ENCODE measurements at places on chromosomes 2 and 18.

DNA sequence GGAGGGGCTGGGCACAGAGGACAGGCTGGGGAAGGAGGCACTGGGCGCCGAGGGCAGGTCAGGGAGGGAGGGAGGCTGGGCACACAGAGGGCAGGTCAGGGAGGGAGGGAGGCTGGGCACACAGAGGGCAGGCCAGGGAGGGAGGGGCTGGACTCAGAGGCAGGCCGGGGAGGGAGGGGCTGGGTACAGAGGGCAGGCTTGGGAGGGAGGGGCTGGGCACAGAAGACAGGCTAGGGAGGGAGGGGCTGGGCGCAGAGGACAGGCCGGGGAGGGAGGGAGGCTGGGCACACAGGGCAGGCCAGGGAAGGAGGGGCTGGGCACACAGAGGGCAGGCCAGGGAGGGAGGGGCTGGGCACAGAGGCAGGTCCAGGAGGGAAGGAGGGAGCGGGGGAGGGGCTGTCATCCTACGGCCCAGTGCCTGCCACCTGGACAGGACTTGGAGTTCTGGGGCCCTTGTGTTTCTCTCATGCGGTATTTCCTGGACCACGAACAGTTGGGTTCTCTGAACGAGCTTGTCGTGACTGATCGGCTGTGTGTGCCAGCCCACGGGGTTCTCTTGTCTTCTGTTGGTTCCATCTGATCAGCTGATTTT, 46.7 kb upstream of the KCNG2 start:
- no peak for DNase-seq

GRCh38 chr2:239790313-239790712, 234.8 kb downstream of the NDUFA10 start:
- no peak for DNase-seq

DNA sequence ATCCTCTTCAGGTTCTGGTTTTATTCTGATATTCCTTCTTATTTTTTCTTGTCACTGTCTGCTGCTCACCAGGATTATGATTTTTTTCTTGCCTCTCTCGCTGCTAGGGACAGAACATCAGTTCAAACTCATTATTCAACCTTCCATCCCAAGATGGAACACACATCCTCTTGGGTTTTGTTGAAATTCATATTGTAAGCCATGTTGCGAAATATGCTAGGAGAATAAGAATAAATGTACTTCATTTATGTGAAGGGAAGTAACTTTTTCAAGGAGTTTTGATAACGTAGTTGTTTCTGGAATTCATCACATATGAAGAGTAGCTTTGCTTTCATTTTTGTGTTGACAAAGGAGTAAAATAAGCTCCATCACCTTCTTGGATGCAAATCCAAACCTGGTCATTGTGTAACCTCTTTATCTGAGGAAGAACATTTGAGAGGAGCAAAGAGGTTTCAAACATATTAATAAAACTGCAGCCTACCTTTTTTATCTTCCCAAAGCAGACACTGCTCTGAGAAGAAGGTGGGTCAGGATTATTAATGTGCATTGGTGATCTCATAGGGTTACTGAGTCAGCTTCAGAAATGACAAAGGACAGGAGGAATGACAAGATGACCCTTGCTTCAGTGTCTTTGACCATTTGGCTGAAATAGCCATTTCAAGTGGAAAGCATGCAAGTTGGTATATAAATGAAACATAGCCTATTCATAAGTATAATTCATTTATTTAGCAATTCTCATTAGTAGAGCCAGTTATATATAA, 280.0 kb downstream of the GULP1 start:
- DNase-seq, result no peak

- DNase-seq, result no peak
These were observed 506.7 kb downstream of the NUP35 start for GRCh38 chr2:183630964-183631363.

DNA sequence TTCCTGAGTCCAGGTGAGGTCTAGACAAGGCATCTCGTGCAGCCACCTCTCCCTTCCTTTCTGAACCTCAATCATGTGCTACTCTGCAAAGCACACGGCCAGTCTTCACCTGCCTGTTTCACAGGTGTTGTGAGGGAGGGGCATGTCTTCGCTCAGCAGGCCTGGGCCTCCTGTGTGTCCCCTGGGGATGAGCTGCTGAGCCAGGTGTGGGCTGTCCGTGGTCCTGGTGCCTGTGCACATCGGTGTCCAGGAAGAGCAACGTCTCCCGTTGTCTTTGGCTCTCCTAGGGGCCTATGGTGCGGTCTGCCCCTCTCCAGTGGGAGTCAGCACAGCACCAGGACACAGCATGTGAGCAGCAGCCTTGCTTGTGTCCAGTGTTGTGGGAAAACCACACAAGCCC, 16.7 kb downstream of the ARHGEF4 start:
- no peak for DNase-seq

- DNase-seq, result no peak
These were observed 67.3 kb upstream of the ACAA2 start for GRCh38 chr18:49880661-49881060.

GRCh38 chr2:111663471-111664274, 220.3 kb downstream of the ANAPC1 start:
- no peak for DNase-seq

- no peak for DNase-seq
These were observed 67.2 kb downstream of the KCTD1 start for GRCh38 chr18:26480897-26481795.

GRCh38 chr2:219029829-219030165, 11.5 kb downstream of the CFAP65 start:
- peak; percentile 67 for DNase-seq

DNA sequence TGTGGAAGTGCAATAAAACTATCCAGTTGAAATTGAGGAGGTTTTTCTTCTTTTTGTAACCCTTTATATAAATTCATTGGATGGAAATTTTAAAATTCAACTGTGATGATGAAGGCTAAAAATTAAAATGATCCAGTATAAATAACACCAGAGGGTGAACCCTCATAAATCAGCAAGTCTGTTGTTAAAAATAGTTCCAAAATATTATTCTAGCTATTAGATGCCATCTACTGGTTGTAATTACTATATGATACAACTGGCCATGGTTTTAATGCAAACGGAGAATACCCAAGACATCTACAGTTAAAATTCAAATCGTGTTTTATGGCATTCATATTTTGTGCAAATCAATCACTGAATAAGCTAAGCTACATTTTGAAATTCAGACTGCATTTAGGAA, 53.8 kb downstream of the TMEM200C start:
- DNase-seq, result no peak

DNA sequence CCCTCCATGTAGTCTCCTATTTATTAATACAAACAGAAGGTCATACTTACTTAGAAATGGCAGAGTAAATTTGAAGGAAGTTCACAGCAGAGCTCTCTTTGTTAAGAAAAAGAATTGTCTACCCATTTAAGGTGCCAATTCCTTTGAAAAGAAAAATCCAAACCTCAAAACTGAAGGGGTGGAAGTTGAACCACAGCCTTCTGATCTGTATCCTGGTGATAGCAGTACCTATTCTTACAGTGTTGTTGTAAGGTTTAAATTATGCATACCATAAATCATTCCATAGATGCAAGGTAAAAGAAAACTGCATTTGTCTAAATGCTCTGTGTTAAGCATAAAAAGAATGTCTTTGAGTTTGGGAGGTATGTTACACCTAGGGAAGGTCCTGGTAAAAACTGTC, 47.6 kb downstream of the COBLL1 start:
- no peak for DNase-seq

DNA sequence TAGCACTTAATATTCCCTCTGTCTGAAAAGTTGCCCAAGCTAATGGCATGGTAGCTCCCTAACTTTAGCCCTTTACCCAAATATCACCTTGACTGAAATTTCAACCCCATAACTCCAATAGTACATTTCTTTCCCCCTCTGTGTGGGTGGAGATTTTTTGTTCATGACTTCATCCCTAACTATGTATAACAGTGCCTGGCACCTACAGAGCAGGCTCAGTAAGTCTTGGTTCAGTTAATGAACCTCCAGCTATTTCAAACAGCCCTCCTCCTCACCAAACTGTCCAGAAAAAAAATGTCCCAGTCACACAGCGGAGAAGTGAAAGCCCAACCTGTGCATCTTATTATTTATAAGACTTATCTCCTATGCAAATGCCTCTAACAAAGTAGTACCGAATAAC, 18.6 kb downstream of the BUB1 start:
- DNase-seq, result no peak

- no peak for DNase-seq
These were observed 64.9 kb upstream of the CAPN13 start for GRCh38 chr2:30871980-30872789.

- no peak for DNase-seq
These were observed 62.0 kb downstream of the TPGS2 start for GRCh38 chr18:36766836-36767235.

- DNase-seq, result no peak
These were observed 316.8 kb downstream of the PIK3C3 start for GRCh38 chr18:42271647-42272414.

GRCh38 chr2:178264211-178264610, 69.9 kb downstream of the OSBPL6 start:
- DNase-seq, result no peak

DNA sequence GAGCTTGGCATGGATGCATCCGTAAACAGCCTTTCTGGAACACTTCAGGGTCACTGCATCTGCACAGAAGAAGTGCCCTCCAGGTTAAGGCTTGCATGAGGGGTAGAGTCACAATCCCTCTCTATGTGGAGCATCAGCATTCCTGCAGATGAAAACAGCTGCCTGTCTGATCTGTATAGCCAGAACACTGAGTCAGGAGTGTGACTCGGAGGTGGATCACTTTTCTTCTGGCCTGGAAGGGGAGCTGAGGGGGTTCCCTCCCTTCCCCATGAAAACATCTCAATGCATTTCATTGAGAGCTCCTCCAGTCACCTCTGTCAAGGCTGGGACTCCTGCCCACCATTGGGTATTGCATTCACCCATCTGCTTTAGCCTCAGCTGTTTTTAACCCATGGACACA, 72.5 kb upstream of the SERPINE2 start:
- DNase-seq, result no peak

DNA sequence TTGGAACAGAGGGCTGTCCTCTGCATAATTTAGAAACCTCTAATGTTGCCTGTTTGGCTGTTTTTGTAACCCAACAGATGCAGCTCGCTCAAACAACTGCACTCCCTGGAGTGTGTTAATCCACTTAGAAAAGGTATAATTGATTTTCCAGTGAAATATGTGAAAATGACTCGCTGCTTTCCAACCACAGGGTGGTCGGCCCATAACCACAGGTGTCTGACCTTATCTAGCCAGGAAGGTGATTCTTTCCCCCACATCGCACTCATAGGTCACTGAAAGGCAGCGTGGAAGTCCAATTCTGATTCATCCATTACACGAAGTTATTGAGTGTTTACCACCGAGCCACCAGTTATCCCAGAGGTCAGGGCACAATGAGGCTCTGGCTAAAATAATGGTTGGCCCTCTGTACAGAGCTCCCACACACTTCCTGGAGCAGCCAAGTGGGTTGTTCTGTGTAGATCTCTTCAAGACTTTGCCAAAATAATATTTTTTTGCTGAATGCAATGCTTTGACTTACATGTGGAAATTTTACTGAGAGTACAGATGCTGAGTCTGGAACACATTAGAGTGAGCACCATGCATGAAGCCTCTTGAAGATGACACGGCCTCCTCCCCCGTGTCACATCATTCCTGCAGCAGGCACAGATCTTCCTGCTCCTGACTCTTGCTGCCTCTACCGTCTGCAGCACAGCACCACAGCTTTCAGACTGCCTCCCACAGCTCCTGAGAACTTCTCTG, 396.2 kb downstream of the ZNF516 start:
- no peak for DNase-seq

DNA sequence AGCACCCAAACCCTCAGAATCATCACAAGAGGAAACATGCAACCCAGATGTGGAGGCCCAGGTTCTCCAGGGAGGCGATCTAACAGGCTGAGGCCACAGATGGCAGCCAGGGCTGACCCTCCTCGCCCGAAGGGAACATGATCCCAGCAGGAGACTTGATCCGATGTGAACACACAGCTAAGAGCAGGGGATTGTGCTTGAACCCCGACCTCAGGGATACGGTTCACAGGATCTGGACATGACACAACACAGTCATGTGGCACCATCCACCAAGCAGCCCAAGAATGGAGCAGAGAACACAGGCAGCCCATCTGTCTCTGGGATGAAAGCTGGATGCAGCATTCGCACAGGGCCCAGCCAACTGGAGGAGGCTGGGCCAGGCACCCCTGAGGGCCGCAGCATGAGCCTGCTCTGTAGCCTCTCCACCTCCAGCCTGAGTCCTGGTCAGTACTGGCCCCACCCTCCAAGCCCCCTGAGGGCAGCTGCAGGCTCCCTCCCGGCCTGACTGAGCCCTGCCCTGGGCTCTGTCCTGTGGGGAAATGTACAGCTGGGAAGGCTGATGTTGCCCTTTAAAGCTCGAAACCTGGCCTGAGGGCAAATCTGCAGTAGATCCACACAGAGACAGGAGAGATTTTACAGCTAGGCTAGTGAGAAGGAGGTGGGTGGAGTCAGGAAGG, 39.0 kb downstream of the AQP12A start:
- no peak for DNase-seq

DNA sequence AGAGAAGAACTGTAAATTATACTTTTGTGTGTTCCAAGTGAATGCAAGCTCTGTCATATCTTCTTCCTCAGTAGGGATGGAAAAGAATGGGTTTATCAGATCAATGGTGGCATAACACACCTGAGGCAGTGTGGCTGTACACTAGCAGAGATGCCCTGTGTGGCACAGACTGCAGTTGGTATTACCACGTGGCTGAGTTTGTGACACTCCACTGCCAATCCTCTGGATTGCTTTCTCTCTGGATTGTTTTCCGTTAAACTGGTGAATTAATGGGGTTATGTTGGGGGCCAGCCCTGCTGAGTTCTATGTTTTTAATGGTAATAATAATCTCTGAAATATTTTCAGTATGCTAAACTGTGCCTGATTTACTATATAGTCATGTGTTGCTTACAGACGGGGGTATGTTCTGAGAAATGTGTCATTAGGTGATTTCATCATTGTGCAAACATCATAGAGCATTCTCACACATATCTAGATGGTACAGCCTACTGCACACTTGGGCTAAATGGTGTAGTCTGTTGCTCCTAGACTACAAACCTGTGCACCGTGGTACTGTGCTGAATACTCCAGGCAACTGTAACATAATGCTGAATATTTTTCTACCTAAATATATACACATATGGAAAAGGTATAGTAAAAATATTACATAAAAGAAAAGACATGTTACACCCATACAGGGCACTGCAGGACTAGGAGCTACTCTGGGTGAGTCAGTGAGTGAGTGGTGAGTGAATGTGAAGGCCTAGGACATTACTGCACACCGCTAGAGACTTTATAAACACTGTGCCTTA, 84.7 kb upstream of the ST6GAL2 start:
- DNase-seq, result no peak

- no peak for DNase-seq
These were observed 349.1 kb downstream of the ANAPC1 start for GRCh38 chr2:111534910-111535352.

- DNase-seq, result peak; percentile 37
These were observed 5.5 kb downstream of the COLEC12 start for GRCh38 chr18:495017-495416.

DNA sequence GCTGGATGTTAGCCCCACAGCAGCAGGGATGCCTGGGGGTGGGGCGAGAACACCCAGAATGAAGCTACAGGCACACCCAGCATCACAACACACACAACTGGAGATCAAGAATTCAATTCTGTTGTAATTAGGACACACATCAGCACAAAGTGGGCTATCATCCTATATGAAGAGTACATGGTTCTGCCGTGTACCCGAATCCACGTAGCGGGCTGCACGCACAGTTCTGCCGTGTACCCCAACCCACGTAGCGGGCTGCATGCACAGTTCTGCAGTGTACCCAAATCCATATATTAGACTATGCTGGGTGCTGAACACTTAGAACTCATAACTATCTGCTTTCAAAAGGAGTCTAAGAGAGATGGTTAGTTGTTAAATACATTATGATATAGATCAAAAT, 86.5 kb downstream of the EIPR1 start:
- no peak for DNase-seq

GRCh38 chr2:27990030-27990590, 99.6 kb downstream of the BABAM2 start:
- no peak for DNase-seq

All from CD14-positive monocyte (primary cell).